CD4-positive, alpha-beta T cell (primary cell): ENCODE measurements at places on chromosomes 3 and 15. TPM values are rescaled to one million over a fixed set of nuclear protein-coding genes. Genes with fewer than 3 reads are reported as not detected.
A peak's percentile ranks its signal among the peaks of the same experiment; 100 is the strongest.

Gene STRIT1
- not detected for total RNA-seq

Gene IL12A
- total RNA-seq = 1.0 TPM

DNA sequence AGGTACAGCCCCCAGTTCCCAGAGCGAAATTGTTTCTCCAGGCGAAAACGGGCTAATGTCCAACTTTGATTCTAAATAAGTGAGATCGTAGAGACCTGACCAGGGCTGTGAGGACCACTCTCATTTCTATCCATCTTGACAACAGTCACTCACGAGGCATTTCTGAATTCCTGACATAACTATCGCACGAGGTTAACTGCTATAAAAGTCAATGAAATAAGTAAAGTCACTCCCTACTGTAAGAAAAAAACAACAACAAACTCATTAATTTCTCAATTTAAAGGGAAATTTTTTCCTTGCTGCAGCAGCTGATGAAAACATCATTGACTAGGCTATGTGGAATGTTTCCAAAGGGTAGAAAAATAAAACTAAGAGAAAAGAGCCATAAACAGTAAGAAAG is 69.1 kb downstream of the GREM1 start:
- H3K27ac ChIP-seq = no peak overlapping the region
- DNase-seq = no peak
- H3K36me3 ChIP-seq = no peaks in the 10 kb centered on the region
- no peak overlapping the region for H3K4me3 ChIP-seq
- H3K4me1 ChIP-seq = no peaks in the 10 kb centered on the region
- no peaks in the 10 kb centered on the region for H3K27me3 ChIP-seq

GRCh38 chr3:28674212-28674611 is 325.6 kb upstream of the AZI2 start:
- H3K36me3 ChIP-seq = no peaks in the 10 kb centered on the region
- H3K4me3 ChIP-seq = no peak overlapping the region
- DNase-seq = no peak

DNA sequence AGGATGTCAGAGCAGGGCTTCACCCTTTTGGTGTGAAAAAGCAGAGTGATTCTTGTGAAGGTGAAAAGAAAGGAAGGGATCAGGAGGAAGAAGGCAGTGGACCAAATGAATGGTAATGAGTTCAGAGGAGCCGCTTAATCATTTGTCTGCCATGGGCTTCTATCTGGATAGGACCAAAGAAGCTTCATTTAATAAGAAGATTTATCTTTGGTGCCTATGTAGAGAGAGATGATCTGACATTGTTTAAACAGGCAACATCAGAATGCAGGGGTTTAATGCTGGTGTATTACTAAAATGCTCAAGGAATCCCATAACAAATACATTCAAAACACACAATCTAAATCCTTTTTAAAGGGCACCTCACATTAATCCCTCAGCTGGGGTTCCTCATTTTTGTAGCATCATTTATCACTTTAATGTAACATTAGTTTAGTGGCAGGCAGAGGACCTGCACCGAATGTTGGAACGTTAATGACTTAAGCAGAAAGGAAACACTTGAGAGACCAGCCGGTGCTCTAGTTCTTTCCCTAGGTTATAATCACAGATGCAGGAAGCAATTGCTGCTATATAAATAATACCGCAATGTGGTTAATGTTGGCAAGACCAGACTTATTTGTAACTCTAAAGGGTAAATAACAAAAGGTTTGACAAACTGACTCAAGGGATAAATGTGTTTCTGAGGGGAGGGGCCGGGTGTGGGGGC is 27.9 kb upstream of the IL1RAP start:
- H3K4me1 ChIP-seq = no peaks in the 10 kb centered on the region
- no peaks in the 10 kb centered on the region for H3K36me3 ChIP-seq
- H3K4me3 ChIP-seq = no peak overlapping the region
- no peak for DNase-seq
- no peak overlapping the region for H3K27ac ChIP-seq

DNA sequence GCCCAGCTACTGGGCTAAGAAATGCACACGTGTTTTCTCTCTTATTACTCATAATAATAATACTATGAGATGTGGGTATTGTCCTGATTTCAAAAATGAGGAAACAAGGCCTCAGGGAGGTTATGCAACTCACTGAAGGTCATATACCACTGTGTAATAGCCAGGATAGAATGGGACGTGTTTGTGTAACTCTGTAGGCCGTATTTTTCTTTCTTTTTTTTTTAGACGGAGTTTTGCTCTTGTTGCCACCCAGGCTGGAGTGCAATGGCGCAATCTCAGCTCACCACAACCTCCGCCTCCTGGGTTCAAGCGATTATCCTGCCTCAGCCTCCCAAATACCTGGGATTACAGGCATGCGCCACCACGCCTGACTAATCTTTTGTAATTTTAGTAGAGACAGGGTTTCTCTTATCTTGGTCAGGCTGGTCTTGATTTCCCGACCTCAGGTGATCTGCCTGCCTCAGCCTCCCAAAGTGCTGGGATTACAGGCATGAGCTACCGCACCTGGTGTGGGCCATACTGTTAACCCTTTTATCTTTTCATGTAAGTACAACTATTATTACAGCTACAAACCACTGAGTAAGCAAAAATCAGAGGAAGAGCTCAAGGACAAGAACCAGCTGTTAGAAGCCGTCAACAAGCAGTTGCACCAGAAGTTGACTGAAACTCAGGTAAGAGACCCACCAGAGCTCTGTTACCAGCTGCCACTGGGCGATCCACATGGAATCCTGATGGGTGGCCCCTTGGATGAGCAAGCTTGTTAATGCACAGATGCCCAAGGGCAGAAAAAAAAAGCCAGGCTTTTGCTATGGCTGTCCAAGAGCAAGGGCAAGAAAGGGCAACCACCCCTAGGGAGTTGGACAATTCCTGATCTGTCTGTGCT is 6.7 kb downstream of the KNSTRN start:
- no peaks in the 10 kb centered on the region for H3K27me3 ChIP-seq
- H3K4me3 ChIP-seq = no peak overlapping the region
- DNase-seq = peak; percentile 49
- H3K4me1 ChIP-seq = no peaks in the 10 kb centered on the region

Gene MYRIP
- not detected for total RNA-seq

Gene ZCWPW2
- 0.28 TPM for total RNA-seq

DNA sequence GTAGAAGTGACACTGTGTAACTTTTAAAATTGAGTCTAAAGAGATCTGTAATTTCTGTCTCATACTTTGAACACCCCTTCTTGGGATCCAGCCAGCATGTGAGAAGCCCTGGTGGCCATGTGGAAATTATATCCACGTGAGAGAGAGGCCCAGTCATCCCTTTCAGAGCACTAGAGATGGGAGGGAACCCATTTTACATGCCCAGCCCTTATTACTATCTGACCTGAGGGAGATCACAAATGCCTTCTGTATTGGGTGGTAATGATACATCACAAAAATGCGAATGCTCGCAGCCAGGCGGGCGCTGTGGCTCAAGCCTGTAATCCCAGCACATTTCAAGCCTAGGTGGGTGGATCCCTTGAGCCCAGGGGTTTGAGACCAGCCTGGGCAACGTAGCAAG is 27.3 kb upstream of the TRAK1 start:
- H3K27me3 ChIP-seq = no peaks in the 10 kb centered on the region
- H3K4me1 ChIP-seq = peaks cover 7% of the 10 kb centered on the region
- H3K36me3 ChIP-seq = no peaks in the 10 kb centered on the region
- no peak overlapping the region for H3K27ac ChIP-seq

Gene SPSB4
- total RNA-seq = not detected

Gene KLHL6
- 24.2 TPM for total RNA-seq

DNA sequence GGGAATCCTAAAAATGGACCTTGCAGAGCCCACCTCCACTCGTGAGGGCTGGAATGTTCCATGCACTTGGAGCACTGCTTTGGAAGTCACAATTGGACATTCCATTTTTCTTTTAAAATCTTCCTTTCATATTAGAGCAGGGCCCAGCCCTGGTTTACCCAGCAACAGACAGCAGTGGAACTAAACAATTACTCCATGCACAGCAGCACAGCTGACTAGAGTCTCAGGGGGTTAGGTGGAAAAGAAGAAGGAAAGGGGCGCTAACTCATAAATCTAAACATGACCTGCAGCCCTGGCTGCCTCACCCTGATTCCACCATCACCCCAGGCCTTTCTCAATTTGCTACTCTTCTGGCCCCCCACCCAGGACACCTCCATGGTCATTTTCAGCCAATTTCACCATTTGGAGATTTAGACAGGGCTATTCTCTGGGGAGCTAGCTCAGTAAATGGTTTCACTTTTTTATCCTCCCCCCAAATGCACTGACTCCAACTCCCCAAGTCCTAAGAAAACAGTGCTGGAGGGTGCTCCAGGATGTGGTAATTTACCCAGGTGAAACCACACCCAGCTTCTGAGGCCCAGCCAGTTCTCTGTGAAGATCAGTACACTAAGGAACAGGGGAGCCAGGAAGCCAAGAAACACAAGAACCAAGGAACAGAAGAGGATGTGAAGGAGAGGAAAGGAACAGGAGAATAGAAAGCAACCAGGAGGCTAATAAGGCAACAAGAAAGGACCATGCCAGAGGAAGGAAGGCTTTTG is 1.6 kb upstream of the LRRC31 start:
- no peak overlapping the region for H3K27ac ChIP-seq
- DNase-seq = peak; percentile 43
- H3K4me1 ChIP-seq = peaks cover 11% of the 10 kb centered on the region

GRCh38 chr3:189809583-189809982 is 178.4 kb downstream of the TP63 start:
- no peak overlapping the region for H3K4me3 ChIP-seq
- no peak overlapping the region for H3K27ac ChIP-seq
- DNase-seq = no peak
- no peaks in the 10 kb centered on the region for H3K4me1 ChIP-seq
- no peaks in the 10 kb centered on the region for H3K36me3 ChIP-seq

DNA sequence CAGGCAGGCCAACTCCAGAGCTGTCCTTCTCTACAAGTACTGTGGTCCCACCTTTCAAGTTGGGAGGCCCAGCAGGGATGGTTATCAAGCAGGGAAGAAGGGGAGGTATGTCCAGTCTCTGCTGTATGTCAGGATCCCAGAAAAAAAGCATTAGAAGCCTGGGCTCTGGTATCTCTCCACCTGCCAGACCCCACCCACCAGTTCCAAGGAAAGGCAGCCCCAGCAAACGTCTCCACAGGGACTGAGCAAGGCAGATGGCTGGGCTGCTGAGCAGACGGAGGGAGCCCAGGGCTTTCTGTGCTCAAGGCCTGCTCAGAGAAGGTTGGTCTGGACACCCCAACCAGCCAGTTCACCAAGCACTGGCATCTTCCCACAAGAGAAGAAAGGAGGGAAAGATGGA is 287.8 kb downstream of the XXYLT1 start:
- no peaks in the 10 kb centered on the region for H3K36me3 ChIP-seq
- H3K4me1 ChIP-seq = no peaks in the 10 kb centered on the region
- H3K27ac ChIP-seq = no peak overlapping the region
- H3K27me3 ChIP-seq = peaks cover 2% of the 10 kb centered on the region

DNA sequence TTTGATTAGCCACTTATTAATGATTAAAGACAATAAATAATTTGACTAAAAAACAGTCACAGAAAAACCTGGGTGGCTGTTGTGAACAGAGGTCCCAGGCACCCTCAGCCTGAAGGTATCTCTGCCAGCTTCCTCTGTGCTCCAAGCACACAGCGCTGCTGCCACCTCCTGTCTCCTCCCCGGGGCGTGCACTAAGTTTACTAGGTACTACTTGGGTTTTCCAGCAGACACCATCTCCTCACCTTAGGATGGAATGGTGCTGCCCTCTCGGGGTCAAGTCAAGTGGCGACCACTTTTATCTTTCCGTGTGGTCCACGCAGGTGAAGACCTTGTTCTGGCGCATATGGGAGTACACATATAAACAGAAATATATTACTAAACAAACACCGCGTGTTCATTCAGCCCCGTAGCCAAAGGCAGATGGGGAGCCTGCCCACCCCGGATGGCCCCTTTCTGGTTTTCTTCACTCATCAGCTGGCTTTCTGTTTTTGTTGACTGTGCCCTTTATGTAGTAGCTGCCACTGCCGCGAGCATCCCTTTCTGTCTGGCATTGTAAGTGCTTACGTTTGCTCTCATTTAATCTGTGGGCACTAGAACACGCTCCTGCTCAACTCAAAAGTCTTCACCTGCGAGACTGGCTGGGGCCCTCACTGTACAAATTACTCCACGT is 128.0 kb downstream of the LRIG1 start:
- DNase-seq = peak; percentile 38
- H3K4me3 ChIP-seq = no peak overlapping the region
- peaks cover 26% of the 10 kb centered on the region for H3K36me3 ChIP-seq
- H3K27me3 ChIP-seq = no peaks in the 10 kb centered on the region

GRCh38 chr15:100635406-100636071 is 33.1 kb downstream of the ASB7 start:
- no peaks in the 10 kb centered on the region for H3K27me3 ChIP-seq
- DNase-seq = no peak
- no peak overlapping the region for H3K4me3 ChIP-seq
- H3K27ac ChIP-seq = no peak overlapping the region
- peaks cover 41% of the 10 kb centered on the region for H3K4me1 ChIP-seq
- peaks cover 32% of the 10 kb centered on the region for H3K36me3 ChIP-seq

- no peak overlapping the region for H3K27ac ChIP-seq
- H3K27me3 ChIP-seq = no peaks in the 10 kb centered on the region
- no peak overlapping the region for H3K4me3 ChIP-seq
- peaks cover 15% of the 10 kb centered on the region for H3K4me1 ChIP-seq
- no peak for DNase-seq
Observed at GRCh38 chr3:170049146-170050000, 11.6 kb downstream of the GPR160 start.

GRCh38 chr3:166243511-166243910 is 406.3 kb upstream of the BCHE start:
- H3K4me1 ChIP-seq = no peaks in the 10 kb centered on the region
- no peaks in the 10 kb centered on the region for H3K36me3 ChIP-seq
- no peak overlapping the region for H3K4me3 ChIP-seq
- H3K27me3 ChIP-seq = no peaks in the 10 kb centered on the region
- no peak for DNase-seq

Gene B3GALNT1
- total RNA-seq = 0.20 TPM
